ENCODE measurements at places on chromosomes 1 and 21.

- no peak for DNase-seq
Measured at GRCh38 chr21:26881504-26882228, 36.5 kb upstream of the ADAMTS1 start.

DNA sequence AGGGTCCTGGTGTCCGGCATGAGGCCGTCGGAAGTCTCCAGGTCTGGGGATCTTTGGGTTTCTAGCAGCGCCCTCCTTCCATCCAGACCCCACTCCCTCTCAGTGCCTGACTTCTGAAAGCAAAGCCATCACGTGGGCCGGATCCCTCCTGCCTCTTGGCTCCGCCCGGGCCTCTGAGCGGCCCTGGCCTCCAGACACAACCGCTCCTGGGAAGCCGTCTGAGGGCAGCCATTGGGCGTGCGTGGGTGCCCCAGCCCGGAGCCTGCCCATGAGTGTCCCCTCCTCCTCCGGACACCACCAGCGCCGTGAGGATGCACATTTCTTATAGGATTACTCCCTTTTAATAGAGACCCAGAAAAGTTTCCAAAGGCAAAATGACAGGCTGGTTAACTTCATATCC, 137.0 kb upstream of the ARHGEF16 start:
- no peak for DNase-seq

DNA sequence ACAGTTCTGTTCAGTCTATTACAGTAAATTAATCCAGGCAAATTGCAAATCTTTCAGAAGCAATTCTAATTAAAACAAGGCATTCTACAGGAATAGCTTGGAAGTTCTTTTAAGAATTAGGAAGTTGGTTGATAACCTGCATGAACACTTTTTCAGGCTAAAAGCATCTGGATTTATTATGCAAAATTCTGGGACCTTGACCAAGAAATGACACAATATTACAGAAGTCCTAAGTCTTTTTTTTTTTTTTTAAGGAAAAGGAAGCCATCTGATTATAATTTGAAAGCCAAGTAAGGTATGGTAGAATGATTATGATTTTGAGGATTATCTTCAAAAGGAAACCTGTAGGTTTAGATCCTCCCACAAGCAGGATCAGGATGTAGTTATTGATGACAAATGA, 74.7 kb upstream of the KCNK2 start:
- DNase-seq, result no peak

- DNase-seq, result peak; percentile 23
Measured at GRCh38 chr21:21163904-21164303, 165.7 kb downstream of the NCAM2 start.

DNA sequence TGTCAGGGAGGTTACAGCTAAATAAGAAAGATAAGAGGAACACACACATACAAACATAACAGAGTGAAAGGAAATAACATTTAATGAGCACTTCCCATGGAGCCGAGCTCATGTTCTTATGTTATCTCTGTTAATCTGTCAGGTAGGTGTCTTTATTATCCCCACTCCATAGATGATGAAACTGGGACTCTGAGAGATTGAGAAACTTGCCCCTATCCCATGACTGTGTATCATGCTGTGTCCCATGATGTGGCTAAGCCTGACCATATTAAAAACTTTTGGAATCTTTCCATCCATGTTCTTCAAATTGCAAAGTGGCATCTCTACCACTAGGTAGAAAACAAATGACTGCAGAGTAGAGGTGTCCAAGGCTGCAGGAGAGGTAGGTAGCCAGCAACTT, 285.2 kb upstream of the SGIP1 start:
- DNase-seq, result no peak

DNA sequence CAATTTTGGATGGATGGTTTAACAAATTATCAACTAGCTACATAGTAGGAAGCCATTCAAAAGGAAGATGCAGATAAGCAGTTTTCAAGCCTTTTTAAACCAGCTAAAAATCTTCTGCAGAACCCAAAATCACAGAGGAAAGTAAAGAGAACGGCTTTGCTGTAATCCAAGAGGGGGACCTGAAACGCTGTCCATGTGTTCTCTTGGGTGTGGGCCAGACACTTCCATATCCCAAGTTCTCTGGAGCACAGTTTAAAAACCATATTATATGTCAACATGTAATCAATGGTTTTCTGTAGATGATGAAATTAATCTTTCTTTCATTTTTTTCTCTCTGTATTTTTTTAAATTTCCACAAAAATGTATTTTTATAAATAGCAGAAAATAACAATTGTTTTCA, 90.5 kb downstream of the SELENOF start:
- no peak for DNase-seq
